ENCODE measurements at places on chromosomes 6 and 20. TPM values are rescaled to one million over a fixed set of nuclear protein-coding genes. Genes with fewer than 3 reads are reported as not detected.

DNA sequence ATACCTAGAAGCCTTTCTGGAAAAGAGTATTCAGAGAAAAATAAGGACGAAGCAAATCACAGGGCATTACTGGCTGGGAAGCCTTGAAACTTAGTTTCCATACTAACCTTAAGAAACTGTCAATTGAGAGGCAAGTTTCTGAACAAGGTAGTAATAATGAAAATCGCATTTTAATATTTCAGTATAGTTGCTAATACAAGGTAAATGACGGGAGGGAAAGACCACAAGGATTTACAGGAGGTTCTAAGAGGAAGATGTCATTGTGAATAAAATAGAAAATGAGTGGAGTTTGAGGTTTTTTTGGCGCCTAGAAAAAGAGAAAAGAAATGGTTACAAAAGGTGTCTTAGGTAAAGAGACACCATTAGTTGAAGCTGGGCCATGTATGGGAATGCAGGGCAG lies 53.9 kb upstream of the AIG1 start:
- DNase-seq: no peak

DNA sequence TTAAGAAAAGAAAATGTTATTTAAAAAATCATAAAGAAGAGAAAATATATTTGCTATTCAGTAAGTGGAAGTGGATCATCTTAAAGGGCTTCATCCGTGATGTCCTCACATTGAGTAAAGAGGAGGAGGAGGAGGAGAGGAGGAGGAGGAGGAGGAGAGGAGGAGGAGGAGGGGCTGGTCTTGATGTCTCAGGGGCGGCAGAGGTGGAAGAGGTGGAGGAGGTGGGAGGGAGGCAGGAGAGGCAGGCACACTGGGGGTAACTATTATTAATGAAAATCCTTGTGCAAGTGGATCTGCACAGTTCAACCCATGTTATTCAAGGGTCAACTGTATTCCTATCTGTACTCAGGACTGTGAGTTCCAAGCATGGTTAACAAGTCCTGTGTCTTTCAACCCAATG lies 47.0 kb upstream of the EDN1 start:
- DNase-seq: no peak

DNA sequence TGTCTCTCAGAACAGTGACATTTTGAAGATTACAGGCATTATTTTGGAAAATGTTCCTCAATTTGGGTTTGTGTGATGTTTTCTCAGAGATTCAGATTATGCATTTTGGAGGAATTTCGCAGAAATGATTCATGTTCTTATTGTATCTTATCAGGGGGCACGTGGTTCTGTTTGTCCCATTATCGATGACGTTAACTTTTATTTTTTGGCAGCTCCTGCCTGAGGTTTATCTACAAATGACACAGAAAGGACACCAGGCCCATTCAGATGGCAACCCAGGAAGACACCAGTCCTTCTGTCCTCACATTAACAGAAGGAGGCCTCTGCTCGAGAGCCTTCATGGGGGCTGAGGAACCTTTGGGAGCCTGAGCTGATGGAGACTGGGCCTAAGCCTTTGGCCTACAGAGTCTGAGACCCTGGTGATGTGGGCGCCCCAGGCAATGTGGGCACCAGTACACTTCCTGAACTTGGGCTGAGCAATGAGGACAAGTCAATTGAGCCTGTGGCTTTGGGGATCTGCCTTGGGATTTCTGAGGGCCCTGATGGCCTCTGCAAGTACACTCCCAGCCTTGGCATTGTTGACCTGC lies 41.2 kb upstream of the EZR start:
- DNase-seq: no peak

- no peak for DNase-seq
Observed at GRCh38 chr6:98824902-98825599, 9.3 kb upstream of the POU3F2 start.

DNA sequence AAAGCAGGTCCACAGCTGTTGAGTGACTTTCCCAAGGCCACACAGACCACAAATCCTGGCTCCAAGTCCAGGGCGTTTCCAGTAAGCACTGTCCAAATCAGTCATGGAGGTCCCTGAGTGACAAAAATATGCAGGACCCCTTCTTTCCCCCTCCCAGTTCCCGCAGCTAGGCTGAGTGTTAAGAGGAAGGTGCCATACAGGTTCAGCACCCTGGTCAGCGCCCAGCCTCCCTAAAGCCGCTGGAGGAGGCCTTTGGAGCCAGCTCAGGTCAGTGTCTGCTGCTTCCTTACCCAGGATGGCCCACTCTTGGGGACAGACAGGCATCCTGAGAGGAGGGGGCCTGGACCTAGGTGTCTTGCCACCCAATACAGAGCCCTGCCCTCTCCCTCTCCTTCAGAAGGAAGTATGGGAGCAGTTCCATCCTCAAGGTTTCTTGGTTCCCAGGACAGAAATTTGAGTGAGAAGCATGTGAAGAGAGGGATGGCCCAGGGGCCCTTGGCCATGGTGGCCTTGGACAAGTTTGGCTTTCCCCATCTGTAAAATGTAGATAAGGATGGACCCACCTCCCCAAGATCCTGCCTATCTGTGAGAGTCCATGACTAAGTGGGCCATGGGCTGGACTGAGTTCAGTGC lies 13.2 kb downstream of the TMEM74B start:
- DNase-seq: no peak

- DNase-seq: no peak
Observed at GRCh38 chr20:23132930-23133559, 46.9 kb upstream of the CD93 start.

DNA sequence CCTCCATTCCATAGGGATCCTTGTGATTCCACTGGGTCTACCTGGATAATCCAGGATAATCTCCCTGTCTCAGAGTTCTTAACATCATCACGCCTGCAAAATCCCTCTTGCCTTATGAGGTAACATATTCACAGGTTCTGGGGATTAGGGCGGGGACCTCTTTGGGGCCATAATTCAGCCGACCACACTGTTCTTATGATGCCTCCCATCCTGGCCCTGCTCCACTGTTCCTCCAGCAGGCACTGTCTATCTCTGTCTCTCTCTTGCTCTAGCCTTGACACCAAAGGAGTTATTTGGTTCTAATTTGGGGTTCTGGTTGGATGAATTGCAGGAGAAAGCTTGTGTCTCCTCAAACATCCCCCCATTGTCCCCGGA lies 168.1 kb downstream of the NFATC2 start:
- no peak for DNase-seq

- DNase-seq: no peak
Observed at GRCh38 chr6:143401636-143402370, 48.7 kb downstream of the ADAT2 start.

- no peak for DNase-seq
Observed at GRCh38 chr6:163356324-163356723, 58.2 kb upstream of the QKI start.

DNA sequence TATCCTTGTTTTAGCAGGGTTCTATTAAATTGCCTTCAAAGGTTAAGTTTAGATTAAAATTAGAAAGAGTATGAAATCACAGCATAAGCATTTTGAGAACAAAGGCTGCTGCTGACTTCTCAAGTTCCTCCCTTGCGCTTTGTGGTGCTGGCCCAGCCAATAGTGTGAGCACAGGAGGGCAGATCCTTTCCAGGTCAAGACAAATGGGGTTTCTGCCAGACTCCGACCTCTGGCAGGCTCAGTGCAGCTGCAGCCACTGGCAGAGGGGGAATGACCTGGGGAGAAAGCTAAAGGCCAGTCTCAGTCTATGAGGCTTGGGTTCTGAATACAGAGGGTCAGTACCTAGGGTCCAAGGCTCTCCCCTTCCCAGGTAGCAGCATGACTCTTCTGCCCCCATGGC lies 27.0 kb downstream of the CLIC5 start:
- DNase-seq: no peak

GRCh38 chr6:138682704-138683527 lies 90.7 kb upstream of the CCDC28A start:
- DNase-seq: no peak

PLAGL2 gene
- 8.3 TPM for total RNA-seq

OPN5 gene
- total RNA-seq: not detected

CST4 gene
- total RNA-seq: not detected

TRIM10 gene
- total RNA-seq: not detected

RCAN2 gene
- total RNA-seq: 20.9 TPM

FAM83C gene
- 16.9 TPM for total RNA-seq

Data from vagina (tissue), 2 donors.